ENCODE measurements at places on chromosomes 12 and 14. TPM values are rescaled to one million over a fixed set of nuclear protein-coding genes. Genes with fewer than 3 reads are reported as not detected.
A peak's percentile ranks its signal among the peaks of the same experiment; 100 is the strongest.

SERPINA12 gene
- total RNA-seq: not detected

PRPH gene
- 0.41 TPM for total RNA-seq

CDH24 gene
- total RNA-seq: 7.0 TPM

RNU4-1 gene
- not detected for total RNA-seq

KLHDC1 gene
- 1.9 TPM for total RNA-seq

GRCh38 chr12:712172-712863 lies 40.1 kb upstream of the WNK1 start:
- DNase-seq: no peak

DNA sequence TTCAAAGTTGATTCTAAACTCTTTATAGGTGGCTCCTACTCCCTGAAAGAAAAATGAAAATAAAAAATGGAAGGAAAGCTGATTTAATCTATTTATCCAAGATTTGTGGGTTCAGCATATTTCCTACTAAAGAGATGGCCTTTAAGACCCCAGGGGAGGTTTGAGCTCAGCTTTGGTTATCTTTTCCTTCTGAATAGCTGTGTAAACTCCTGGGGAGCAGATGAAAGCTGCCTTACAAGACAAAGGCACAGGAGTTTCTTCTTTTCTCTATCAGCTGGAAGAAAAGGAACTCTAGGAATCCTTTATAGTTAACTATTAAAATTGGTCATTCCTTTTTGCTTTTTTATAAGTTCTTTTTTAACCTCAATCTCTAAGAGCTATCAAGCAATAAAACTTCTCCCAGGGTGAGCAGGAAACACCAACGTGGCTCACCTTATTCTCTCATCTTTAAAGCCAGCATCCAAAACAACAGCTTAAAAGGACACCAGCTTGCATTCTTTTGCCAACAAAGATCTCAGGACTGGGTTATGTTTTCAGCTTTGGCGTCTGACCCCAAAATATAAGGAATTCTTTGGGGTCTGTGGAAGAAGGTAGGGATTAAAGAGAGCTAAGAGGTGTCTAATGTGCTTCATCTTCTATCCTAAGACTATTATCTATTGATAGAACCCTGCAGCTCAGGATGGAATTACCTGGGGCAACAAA lies 371.7 kb upstream of the KITLG start:
- no peak for DNase-seq

DNA sequence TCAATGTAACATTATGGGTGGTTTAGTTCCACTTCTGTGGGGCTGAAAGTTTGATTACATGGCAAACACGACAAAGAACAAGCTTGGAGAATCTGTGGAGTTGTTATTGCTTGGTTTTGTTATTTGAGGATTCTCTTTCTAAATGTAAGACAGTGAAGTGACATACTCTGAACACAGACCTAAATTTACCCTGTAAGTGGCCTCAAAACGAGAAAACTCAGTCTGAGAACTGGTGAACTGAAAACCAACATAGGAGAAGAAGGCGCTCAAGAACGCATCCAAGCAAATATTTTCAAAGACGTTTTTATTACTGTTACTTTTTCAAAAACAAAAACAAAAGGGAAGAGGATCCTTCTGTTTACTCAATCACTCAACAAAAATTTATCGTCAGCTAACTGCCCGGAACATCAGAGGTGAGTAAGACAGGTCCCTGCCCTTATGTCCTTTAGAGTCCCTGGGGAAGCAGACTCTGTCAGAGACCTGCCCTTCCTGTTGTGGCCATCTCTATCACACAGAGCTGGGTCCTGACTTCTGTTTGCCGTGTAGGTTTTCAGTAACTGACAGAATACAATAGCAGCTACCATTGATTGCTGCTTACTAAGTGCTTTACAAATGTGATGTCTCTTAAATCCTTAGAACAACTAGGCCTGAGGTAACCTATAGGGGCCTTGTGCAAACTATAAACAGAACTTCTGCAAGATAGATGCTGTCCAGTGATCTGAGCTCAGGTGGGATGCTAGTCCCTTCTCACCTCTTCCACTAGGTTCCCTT lies 79.3 kb upstream of the C12orf71 start:
- DNase-seq: no peak

- no peak for DNase-seq
Measured at GRCh38 chr12:131597333-131597732, 113.6 kb upstream of the SFSWAP start.

DNA sequence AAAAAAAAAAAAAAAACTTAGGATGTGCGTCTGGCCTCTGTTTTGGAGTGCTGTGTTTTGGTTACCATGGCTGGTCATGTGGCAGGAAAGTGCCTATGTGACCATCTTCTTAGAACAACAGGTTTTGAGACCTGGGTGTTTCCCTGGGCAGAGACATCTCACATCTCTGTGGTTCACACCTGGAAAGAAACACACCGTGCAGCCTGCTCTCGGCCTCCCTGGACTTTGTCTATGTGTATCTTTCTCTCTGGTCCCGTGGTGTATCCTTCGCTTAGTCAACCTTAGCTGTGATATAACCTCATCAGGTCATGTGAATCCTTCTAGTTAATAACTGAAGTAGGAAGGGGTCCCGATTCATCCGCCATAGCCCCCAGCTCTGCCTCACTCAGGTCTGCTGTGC lies 22.6 kb downstream of the ACADS start:
- DNase-seq: no peak

DNA sequence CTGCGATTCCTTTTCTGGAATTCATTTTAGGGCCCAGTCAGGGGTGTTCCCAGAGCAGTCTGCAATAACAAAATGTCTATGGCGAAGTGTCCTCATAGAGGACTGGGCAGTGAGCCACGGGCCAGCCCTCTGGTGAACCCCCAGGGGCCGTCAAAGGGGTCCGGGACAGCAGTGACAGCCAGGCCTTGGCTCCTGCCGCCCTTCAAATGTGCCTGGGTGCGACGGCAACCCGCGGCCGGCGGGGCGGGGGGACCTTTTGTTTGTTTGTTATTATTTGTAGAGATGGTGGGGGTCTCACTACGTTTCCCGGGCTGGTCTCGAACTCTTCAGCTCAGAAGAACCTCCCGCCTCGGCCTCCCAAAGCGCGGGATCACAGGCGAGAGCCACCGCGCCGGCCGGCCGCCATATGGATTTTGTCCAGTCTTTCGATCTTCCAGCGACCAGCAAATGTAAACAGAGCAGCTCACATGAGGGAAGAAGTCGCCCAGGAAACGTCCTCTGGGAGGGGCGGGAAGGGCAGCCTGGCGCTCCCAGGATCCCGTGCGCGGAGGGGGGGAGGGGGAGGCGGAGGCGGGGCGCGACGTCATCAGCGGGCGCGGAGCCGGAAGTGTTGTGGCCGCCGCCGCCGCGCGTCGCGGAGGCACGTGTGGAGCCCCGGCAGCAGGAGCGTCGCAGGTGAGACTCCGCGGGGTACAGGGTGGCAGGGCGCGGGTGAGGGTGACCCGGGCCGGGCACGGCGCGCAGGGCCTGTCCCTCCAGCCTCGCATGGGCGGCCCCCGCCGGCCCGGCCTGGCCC lies at the start of gene TRMT61A:
TRMT61A (plus strand) TSS at position 610 of the 796 bp plus-strand sequence. CDS start 783 bp downstream, outside the sequence.
- DNase-seq: no peak

DNA sequence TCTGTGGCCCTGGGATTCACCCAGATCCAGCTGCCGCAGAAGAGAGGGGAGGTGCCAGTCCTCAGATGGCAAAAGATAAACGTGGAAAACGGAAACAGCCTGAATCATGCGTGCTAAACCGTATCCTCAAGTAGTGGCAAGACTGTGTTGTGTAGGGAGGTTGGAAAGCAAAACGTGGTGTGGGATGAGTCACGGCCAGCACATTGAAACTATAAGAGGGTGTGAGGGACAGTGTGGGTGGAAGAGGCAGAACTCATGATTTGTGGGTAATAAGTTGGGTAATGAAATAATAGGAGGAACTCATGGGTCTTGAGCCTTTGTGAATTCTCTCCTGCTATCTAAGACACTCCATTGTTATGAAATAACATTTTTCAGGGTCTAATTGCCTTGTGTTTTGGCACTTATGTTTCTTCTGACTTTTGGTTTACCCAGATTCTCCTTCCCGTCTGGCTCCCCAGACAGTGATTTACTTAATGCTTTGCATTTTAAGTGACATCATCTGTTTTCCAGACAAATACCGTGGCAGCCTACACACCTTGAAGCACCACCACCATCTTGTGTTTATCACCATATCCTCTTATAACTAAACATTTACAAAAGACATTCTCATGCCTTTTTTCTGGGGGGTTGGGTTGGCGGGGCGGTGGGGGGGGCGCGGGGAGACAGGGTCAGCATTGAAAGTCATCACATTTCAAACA lies 62.3 kb upstream of the PTCSC3 start:
- peak; percentile 12 for DNase-seq

GRCh38 chr14:105857220-105857825 lies 330.9 kb downstream of the TMEM121 start:
- DNase-seq: no peak

DNA sequence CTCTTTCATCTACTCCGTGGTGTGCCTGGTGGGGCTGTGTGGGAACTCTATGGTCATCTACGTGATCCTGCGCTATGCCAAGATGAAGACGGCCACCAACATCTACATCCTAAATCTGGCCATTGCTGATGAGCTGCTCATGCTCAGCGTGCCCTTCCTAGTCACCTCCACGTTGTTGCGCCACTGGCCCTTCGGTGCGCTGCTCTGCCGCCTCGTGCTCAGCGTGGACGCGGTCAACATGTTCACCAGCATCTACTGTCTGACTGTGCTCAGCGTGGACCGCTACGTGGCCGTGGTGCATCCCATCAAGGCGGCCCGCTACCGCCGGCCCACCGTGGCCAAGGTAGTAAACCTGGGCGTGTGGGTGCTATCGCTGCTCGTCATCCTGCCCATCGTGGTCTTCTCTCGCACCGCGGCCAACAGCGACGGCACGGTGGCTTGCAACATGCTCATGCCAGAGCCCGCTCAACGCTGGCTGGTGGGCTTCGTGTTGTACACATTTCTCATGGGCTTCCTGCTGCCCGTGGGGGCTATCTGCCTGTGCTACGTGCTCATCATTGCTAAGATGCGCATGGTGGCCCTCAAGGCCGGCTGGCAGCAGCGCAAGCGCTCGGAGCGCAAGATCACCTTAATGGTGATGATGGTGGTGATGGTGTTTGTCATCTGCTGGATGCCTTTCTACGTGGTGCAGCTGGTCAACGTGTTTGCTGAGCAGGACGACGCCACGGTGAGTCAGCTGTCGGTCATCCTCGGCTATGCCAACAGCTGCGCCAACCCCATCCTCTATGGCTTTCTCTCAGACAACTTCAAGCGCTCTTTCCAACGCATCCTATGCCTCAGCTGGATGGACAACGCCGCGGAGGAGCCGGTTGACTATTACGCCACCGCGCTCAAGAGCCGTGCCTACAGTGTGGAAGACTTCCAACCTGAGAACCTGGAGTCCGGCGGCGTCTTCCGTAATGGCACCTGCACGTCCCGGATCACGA lies 2.2 kb downstream of the SSTR1 start:
- DNase-seq: peak; percentile 41

GRCh38 chr12:121801595-121802484 lies 2.0 kb upstream of the SETD1B start:
- DNase-seq: no peak

All from kidney epithelial cell (primary cell).